Activated CD8-positive, alpha-beta memory T cell treated with anti-CD3 and anti-CD28 coated beads, Interleukin-2, amount 10 ng/mL, durations not matched to agents 7 days and 5 days (primary cell): ENCODE measurements at places on chromosomes 11 and 22. TPM values are rescaled to one million over a fixed set of nuclear protein-coding genes. Genes with fewer than 3 reads are reported as not detected.

DNA sequence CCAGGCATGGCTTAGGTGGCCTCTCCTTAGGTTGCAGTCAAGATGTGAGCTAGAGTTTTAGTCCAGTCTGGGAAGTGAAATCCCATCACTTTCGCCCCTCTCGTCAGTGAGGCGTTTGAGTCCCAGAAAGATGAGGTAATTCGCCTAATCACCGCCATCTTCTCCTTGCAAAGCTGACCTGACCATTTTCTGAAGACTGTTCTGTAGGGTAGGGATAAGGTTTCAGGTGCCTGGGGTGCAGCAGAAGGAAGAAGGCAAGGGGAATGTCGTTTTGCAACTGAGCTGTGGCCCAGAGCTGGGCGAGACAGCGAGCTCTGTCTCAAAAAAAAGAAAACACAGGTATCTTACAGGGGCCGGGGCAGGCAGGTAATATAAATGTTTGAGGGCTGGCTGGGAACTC lies 61.7 kb upstream of the CECR2 start:
- no peak overlapping the region for H3K27ac ChIP-seq
- H3K4me1 ChIP-seq: peaks cover 23% of the 10 kb centered on the region
- peaks cover 4% of the 10 kb centered on the region for H3K36me3 ChIP-seq
- H3K4me3 ChIP-seq: no peak overlapping the region

DNA sequence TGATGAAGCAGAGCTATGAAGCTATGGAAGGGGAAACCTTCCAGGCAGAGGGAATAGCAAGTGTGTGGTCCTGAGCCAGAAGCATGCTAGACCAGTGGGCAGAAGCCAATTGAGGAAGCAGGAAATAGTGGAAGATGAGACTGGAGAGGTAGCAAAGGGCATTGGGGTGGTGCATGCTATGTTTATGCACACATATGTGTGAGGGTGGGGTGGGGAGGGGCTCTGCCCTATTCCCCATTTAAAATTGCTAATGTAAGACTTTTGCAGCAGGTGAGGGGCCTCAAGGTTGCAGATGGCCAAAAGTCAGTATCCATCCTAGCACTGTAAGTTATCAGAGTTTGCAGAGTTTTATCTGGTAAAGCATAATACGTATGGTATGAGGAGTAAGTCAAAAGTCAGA lies 626.6 kb upstream of the KIRREL3 start:
- no peaks in the 10 kb centered on the region for H3K27me3 ChIP-seq
- no peak overlapping the region for H3K27ac ChIP-seq
- no peaks in the 10 kb centered on the region for H3K4me1 ChIP-seq
- no peak for DNase-seq

GRCh38 chr11:119681361-119681910 lies 47.6 kb downstream of the NECTIN1 start:
- no peak for DNase-seq
- H3K27me3 ChIP-seq: peaks cover 9% of the 10 kb centered on the region
- H3K36me3 ChIP-seq: no peaks in the 10 kb centered on the region
- H3K4me1 ChIP-seq: peaks cover 23% of the 10 kb centered on the region
- no peak overlapping the region for H3K27ac ChIP-seq
- no peak overlapping the region for H3K4me3 ChIP-seq

- no peak overlapping the region for H3K4me3 ChIP-seq
- no peaks in the 10 kb centered on the region for H3K4me1 ChIP-seq
- no peaks in the 10 kb centered on the region for H3K27me3 ChIP-seq
- H3K36me3 ChIP-seq: no peaks in the 10 kb centered on the region
- DNase-seq: no peak
- H3K27ac ChIP-seq: no peak overlapping the region
These were observed 161.6 kb upstream of the BDNF start for GRCh38 chr11:27861706-27862430.

DNA sequence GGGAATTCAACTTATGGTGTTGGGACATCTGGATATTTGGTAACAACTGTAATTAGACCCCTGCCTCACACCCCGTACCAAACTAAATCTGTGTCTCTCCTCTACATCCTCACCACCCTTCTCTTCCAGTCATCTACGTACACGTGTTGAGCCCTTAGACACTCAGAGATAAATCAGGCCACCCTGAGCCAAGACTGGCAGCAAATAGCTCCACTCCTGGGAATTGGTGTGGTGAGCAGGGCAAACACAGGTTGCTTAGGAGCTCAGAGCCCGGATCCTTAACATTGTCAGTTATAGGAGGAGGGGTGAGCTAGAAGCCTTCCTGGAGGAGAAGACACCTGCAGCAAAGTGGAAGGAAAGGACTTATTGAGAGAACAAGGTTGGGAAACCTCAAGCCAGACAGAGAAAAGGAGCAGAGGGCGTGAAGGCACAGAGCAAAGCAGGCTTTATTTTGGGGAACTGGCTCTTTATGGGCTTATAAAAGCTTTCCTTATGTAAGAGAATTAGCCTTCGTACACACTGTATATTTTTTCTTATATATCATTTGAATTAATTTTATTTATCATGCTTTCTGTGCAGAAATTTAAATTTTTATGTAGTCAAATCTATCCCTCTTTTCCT lies 36.9 kb upstream of the KLHL35 start:
- H3K27me3 ChIP-seq: no peaks in the 10 kb centered on the region
- peaks cover 11% of the 10 kb centered on the region for H3K4me1 ChIP-seq
- no peak for DNase-seq
- H3K36me3 ChIP-seq: no peaks in the 10 kb centered on the region
- no peak overlapping the region for H3K4me3 ChIP-seq

- H3K27me3 ChIP-seq: peaks cover 28% of the 10 kb centered on the region
- H3K27ac ChIP-seq: no peak overlapping the region
- H3K36me3 ChIP-seq: no peaks in the 10 kb centered on the region
These were observed 79.5 kb upstream of the TTC12 start for GRCh38 chr11:113234888-113235287.

The OR51G1 gene
- total RNA-seq: not detected

DNA sequence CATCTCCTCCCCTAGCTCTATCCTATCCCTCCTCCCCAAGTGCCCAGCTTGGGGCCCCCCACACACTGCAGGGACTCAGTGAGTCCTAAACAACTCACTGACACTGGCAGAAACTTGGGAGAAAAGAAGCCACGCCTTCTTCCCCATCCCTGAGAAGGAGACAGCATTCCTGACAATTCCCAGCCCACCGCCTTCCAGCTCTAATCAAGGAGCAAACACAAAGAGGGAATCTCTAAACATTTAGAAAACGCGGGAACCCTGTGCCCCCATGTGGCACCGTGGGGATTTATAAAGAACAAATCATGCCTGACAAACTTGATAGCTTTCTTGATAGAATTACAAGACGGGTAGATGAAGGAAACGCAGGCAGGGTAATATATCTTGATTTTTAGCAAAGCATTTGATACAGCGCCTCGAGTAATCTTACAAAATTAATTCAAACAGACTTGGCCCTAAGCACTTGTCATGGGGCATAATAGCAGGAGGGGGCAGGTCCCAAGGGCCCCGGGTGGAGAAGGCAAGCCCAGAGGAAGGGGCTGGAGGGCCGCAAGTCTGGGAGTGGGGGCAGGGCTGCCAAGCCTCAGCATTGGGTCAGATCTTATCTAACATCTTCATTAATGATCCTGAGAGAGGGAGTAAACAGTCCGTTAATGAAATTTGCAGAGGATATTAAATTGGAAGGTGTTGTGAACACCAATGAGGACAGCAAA lies 4.5 kb downstream of the CHST1 start:
- H3K27me3 ChIP-seq: peaks cover 65% of the 10 kb centered on the region
- no peaks in the 10 kb centered on the region for H3K36me3 ChIP-seq
- H3K4me3 ChIP-seq: no peak overlapping the region

GRCh38 chr22:33188326-33188725 lies 130.1 kb upstream of the SYN3 start:
- H3K27me3 ChIP-seq: no peaks in the 10 kb centered on the region
- DNase-seq: no peak
- H3K36me3 ChIP-seq: no peaks in the 10 kb centered on the region
- H3K27ac ChIP-seq: no peak overlapping the region
- no peak overlapping the region for H3K4me3 ChIP-seq

GRCh38 chr11:26828288-26828687 lies 106.4 kb upstream of the SLC5A12 start:
- no peak for DNase-seq
- H3K36me3 ChIP-seq: no peaks in the 10 kb centered on the region
- no peak overlapping the region for H3K27ac ChIP-seq
- H3K4me1 ChIP-seq: no peaks in the 10 kb centered on the region

The NECTIN1 gene
- total RNA-seq: 0.53 TPM

DNA sequence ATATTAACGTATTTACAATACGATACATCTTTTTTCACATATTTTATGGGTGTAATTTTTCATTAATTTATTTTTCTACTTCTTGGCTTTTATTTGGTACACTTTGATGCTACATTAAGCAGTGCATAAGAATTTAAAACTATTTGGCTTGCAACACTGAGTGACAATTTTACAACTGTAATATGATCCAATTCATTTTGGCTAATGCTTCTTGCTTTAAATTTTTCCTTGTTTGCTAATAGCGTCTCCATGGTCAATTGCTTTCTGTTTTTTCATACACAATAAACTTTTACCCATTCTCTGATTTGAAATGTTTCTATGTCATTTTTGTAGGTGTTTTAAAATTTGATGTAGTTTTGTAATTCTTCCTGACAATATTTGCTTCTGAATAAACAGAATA lies 773.2 kb downstream of the FAM181B start:
- no peak for DNase-seq
- no peaks in the 10 kb centered on the region for H3K27me3 ChIP-seq
- H3K36me3 ChIP-seq: no peaks in the 10 kb centered on the region
- H3K4me3 ChIP-seq: no peak overlapping the region

The POU2AF1 gene
- total RNA-seq: 7.4 TPM

- H3K4me3 ChIP-seq: no peak overlapping the region
- H3K4me1 ChIP-seq: peaks cover 38% of the 10 kb centered on the region
These were observed 18.1 kb downstream of the MAML2 start for GRCh38 chr11:96324912-96325311.

GRCh38 chr11:74092425-74092824 lies 78.4 kb downstream of the C2CD3 start:
- H3K27ac ChIP-seq: no peak overlapping the region
- no peak overlapping the region for H3K4me3 ChIP-seq
- peaks cover 24% of the 10 kb centered on the region for H3K36me3 ChIP-seq
- no peaks in the 10 kb centered on the region for H3K4me1 ChIP-seq
- no peaks in the 10 kb centered on the region for H3K27me3 ChIP-seq

GRCh38 chr11:9799886-9800285 lies 136.0 kb downstream of the SWAP70 start:
- no peaks in the 10 kb centered on the region for H3K36me3 ChIP-seq
- no peak overlapping the region for H3K4me3 ChIP-seq
- H3K4me1 ChIP-seq: peaks cover 2% of the 10 kb centered on the region
- H3K27ac ChIP-seq: no peak overlapping the region

- DNase-seq: no peak
- no peaks in the 10 kb centered on the region for H3K36me3 ChIP-seq
- H3K27me3 ChIP-seq: peaks cover 52% of the 10 kb centered on the region
- H3K27ac ChIP-seq: no peak overlapping the region
These were observed 1.9 kb upstream of the EMID1 start for GRCh38 chr22:29203488-29204454.

The SLC22A8 gene
- not detected for total RNA-seq
